ENCODE measurements at places on chromosomes 3 and 15. TPM values are rescaled to one million over a fixed set of nuclear protein-coding genes. Genes with fewer than 3 reads are reported as not detected.

The GXYLT2 gene
- 0.89 TPM for total RNA-seq

The INSYN1 gene
- 15.2 TPM for total RNA-seq

The ARHGEF26 gene
- total RNA-seq: 0.63 TPM

The SMCO1 gene
- total RNA-seq: not detected

The MUSTN1 gene
- not detected for total RNA-seq

The DUOXA2 gene
- total RNA-seq: not detected

The P2RY12 gene
- not detected for total RNA-seq

The GRK7 gene
- total RNA-seq: not detected

The FHIT gene
- total RNA-seq: not detected

The NR2E3 gene
- not detected for total RNA-seq

The SST gene
- not detected for total RNA-seq

The GPR160 gene
- total RNA-seq: 4.3 TPM

The CAMK2N2 gene
- not detected for total RNA-seq

The ARHGAP11A gene
- 18.0 TPM for total RNA-seq

The ST6GAL1 gene
- 5.6 TPM for total RNA-seq

The SLCO2A1 gene
- total RNA-seq: 0.02 TPM

The KBTBD13 gene
- total RNA-seq: not detected

The LRRC49 gene
- total RNA-seq: 8.3 TPM
